Umbilical cord (tissue), 2 donors: ENCODE measurements at places on chromosomes 6 and 20. TPM values are rescaled to one million over a fixed set of nuclear protein-coding genes. Genes with fewer than 3 reads are reported as not detected.

The OVOL2 gene
- not detected for total RNA-seq

The ARFGEF3 gene
- 4.6 TPM for total RNA-seq

The PRR18 gene
- not detected for total RNA-seq

The ENPP3 gene
- not detected for total RNA-seq

The HLA-DPB1 gene
- 1.7 TPM for total RNA-seq

The HLA-DPA1 gene
- 24.8 TPM for total RNA-seq
